NCI-H1694 treated with DMSO at 0.1 percent for 48 hours (cell line): ENCODE measurements at places on chromosomes 2 and 18.
A peak's percentile ranks its signal among the peaks of the same experiment; 100 is the strongest.

DNA sequence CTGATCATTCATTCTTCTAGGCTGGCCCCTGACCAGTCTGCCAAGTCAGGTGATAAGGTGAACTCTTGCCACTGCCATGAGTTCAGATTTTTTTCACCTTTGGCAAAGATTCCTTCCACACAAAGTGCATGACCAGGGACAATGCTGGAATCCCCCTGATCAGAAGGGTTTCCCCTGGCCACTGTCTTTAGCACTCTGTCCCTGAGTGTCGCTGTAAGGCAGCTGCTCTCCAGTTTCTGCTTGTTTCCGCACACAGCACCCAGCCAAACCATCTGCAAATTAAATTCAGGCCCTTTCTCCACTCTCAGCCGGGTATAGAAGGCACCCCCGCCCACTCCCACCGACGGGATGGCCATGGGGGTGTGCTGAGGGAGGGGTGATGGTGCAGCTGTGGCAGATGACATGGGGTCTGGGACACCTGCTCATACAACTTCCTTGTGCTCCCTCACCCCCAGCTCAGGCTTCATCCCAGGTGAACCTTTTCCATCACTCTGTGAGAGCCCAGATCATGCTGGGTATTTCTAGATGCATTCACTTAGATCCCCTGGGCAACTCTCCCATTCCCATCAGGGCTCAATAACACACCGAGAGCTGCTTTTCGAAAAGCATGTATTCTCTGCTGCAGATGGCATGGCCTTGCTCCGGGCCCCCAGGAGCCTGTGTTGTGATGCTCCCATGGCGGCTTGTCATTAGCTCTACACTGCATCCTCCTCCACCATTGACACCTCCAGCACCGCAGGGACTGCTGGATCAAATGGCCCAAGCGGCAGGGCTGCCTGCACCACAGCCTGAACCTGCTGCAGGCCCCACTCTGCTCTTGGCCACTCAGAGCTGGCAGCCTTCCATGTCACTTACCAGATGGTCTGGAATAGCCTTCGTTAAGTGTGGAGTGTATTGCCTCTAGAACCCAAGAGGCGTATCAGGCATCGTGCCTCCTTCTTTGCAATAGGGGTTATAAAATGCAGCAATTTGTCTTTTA is 52.3 kb upstream of the ROCK2 start:
- DNase-seq, result peak; percentile 87

- no peak for DNase-seq
Observed at GRCh38 chr2:234577191-234577590, 80.3 kb upstream of the ARL4C start.

GRCh38 chr2:192886636-192887035 is 691.9 kb upstream of the TMEFF2 start:
- DNase-seq, result no peak

DNA sequence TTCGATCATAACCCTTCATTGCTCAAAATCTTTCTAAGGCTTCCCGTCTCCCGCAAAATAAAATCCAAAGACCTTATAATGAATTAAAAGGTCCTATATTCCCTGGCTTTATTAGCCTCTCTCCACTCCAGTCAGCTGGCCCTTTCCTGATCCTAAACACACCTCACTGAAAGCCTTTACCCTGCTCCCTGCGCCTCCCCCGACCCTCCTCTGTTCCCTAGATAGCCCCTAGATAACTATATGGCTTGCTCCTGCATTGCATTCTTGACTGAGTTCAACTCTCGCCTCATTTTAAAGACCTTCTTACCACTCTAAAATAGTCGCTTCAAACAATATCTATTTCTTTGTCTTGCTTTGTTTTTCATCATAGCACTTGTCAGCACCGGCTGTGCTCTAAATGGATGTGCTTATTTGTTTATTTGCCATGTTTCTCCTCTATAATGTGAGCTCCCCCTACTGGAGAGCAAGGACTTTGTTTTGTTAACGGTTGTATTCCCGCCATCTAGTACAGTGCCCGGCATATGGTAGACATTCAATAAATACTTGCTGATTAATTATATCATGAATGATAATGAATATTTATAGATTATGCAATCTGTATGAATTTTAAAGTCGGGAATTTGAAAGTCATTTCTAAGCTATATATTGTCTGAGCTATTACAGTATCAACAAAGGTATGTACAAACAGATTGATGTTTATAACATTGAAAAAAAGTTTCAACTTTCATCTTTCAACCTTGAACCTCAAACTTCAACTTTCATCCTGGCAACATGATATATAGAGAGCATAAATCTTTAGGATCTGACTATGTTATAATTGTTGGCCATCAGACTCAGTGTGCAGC is 32.4 kb upstream of the VIT start:
- DNase-seq, result peak; percentile 62

DNA sequence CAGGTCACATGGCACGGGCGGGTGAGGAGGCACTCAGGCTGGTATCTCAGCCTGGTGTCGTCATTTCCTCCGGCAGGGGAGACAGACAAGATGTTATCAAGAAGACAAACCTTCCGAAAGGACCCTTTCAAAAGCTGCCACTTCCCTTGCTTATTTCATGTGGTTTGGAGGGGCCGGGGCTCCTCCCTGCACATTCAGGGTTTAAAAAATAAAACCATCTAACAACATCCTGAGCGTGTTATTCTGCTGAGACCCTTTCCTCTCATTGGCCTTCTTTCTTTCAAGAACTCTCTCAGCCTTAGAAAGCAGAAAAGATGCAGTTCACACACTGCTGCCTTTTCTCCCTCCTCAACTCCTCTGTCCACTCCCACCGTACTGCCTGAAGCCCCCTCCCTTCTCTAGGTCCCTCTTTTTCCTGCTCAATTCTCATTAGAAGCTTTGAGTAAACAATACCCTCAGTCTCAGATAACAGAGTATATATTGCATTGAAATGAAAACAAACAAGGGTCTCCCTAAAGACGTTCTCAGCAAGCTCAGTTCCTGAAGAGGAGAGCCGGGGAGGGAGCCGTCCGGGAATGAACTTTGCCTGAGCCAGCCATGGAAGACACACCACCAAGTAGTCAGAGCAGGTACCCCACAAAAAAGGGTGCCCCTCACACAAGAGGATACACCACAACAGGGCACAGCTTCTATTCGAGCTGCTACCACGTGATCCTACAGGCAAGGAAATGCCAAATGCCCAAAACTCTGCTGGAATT is 9.7 kb downstream of the SMAD7 start:
- DNase-seq, result no peak

- DNase-seq, result no peak
Observed at GRCh38 chr2:153228904-153229303, 249.7 kb downstream of the RPRM start.

- no peak for DNase-seq
Observed at GRCh38 chr2:40751981-40752380, 300.1 kb upstream of the SLC8A1 start.

DNA sequence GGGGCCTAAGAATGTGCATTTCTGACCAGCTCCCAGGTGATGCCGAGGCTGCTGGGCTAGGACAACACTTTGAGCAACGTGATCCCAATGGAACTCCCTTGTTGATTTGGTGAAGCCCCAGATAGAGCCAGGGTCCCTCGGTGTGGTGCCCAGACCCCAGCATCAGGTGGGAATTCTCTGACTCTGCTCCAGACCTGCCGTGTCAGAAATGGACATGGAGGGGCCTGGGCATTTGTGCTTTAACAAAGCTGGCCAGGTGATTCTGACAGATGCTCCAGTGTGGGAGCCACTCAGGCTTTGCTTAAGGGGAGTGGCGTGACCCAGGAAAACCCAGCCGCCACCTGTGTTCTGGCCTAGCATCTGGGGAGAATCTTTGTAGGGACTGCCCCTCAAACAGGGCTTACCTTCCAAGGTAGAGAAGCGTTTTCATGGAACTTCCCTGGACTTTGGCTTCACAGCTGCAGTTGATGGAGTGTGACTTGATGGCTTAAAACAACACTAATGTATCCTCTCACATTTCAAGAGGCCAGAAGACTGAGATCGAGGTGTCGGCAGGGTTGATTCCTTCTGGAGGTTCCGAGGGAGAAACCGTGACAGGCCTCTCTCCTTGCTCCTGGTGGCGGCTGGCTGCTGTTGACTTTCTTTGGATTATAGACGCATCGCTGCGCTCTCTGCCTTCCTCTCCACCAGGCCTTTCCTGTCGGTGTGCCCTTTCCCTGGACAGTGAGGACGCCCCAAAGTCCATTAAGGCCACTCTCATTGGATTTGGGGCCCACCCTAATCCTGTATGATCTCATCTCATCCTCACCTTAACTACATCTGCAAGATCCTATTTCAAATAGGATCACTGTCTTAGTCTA is 57.0 kb upstream of the HDAC4 start:
- DNase-seq, result no peak

- no peak for DNase-seq
Observed at GRCh38 chr18:79634593-79635426, 44.8 kb upstream of the CTDP1 start.

DNA sequence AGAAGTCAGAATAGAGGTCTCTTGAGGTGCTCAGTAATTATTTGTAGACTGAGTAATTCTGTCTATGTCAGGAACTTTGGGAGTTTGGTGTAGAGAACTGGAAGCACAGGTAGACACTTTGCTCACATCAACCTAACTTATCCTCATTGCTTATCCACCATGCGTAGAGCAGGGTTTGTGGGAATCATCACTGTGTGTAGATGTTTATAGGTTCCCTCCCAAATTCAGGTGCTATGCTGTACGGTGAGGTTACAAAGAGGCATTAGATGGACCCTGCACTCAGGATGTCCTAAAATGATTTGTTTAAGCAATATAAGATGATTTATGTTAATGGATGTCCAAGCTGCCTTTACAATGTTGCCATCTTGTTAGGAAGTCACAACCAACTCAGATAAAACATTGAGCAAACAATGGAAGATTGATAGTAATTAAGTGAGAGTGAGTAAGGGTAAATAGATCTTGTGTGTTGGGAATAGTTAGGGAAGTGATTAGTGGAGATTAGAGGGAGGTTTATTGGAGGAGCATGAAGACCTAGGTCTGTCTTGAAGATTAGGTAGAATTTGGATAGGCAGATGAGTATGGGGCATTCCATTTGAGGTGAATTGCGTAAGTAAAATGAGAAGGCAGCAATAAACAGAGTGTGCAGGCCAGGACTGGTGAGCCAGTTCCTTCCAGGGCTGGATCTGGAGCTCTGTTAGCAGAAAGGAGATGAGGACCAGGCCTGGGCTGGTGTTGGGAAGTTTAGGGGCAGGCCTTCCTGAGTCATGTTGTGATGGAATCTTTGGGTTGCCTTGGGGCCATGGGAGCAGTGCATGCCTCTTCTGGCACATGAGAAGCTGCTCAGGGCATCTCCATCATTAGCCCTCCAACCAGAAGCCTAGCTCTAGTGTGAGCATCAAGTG is 12.1 kb downstream of the EPAS1 start:
- no peak for DNase-seq

DNA sequence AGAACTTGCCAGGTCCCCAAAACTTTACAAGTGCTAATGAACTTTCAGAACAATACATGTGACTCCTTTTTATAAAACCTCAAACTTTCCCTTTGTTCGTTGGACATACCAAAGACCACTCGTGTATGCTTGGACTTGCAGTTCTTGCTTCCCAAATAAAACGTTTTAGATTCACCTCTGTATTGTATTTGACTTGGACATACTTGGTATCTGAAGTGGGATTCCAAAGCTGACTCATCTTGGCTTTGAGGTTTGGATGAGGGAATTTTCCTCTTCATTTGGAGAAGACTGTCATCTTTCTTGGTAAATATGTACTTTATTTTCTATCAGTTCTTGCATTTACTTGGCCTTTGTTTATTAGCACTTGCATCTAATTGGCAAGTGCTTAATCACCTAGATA is 8.0 kb upstream of the CYB5A start:
- DNase-seq, result no peak

- no peak for DNase-seq
Observed at GRCh38 chr2:74999468-74999867, 41.0 kb downstream of the POLE4 start.
